ENCODE measurements at places on chromosomes 3 and 15.

- no peak for DNase-seq
These were observed 180.0 kb downstream of the CD47 start for GRCh38 chr3:107910713-107911259.

DNA sequence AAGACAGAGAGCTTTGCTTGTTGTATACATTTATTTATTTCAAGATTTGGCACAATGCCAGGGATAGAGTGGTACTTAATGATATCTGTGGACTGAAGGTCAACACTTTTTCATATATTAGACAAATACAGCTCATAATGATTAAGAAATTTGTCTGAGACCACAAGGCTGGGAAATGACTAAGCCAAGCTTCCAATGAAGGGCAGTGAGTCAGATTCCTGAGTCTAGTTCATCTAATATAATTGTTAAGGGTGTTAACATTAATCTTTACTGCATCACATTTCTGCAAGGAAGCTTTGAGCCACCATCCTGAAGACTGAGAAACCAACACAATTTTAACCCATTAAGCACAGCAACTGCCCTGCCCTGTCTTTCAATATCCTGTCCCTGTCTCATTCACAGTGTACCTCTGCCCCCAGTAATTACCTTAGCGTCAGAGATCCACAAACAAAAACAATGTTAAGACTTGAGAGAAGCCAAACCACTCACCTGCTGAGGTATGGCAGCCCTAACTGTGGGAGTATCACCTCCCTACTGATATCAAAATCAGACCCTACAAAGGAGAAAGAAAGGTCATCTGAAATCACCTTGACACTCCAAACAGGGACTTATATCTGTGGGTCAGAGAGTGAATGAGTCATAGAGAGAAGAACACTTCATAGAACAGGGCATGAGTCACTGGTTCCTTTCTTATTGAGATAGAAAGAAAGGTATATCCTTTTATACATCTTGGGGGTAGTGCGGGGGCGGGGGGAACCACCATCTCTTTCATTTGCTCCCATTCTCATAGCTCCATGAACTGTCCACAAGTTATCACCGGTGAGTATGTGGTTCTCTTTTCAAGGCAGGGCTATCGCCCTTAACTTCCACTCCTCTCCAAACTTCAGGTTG, 74.7 kb downstream of the MAGI1 start:
- peak; percentile 97 for DNase-seq

- DNase-seq = peak; percentile 48
These were observed 48.5 kb downstream of the EFHB start for GRCh38 chr3:19885468-19885867.

DNA sequence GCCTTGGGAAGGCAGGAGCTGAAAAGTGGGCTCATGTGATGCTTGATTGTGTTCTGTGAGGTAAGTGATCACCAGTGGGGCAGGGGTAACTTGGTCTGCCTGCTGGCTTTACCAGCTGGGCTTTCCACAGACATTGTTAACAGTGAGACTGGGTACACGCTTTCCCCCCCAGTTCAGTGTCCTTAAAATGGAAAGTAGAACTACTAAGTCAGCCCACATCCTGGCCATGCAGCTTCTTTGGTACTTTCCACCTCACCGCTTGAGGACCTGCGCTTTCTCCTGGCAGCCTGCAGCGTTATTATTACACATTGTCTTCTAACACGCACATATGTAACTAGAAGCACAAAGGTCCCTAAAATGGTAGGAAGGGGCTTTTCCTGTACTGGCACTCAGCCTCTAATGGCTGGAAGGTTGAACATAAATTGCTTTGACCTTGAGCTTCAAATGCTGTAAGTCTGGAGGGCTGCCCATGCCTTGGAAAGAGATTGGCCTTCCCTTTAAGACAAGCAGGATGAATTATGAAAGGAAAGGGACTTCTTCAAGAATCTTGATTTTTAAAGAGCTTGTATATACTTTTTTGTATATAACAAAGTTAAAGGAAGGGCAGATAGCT, 216.1 kb upstream of the ROPN1 start:
- DNase-seq = no peak

- DNase-seq = no peak
These were observed 131.1 kb upstream of the PPP2R3A start for GRCh38 chr3:135834465-135834864.

DNA sequence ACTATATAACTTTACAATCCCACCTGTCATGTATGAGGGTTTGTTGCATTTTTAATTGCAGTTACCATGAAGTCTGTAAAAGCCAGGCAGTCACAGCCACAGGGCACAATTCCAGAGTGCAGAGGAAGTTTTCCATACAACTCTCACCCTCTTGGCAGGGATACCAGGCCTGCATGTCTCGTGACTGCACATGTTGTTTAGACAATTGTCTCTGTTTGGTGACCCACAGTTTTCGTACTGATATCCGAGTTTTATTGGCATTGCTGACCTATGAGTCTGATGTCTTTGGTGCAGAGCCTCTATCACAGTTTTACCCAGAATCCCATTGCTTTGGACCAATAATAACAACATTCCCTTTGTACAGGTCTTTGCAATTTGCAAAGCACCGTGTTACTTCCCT, 24.9 kb upstream of the MYZAP start:
- DNase-seq = no peak

- DNase-seq = no peak
These were observed 163.3 kb downstream of the MEX3B start for GRCh38 chr15:81882504-81882903.

GRCh38 chr15:44029003-44029402, 166.1 kb downstream of the FRMD5 start:
- peak; percentile 22 for DNase-seq

GRCh38 chr3:143464850-143465249, 345.3 kb downstream of the CHST2 start:
- DNase-seq = peak; percentile 33

DNA sequence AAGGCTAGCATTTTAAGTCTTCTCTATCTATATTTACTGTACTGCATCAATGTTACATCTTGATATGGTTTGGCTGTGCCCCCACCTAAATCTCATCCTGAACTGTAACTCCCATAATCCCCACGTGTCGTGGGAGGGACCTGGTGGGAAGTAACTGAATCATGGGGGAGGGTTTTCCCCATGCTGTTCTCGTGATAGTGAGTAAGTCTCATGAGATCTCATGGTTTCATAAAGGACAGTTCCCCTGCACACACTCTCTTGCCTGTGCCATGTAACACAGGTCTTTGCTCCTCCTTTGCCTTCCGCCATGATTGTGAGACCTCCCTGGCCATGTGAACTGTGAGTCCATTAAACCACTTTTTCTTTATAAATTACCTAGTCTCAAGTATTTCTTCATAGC, 161.5 kb downstream of the TBC1D5 start:
- DNase-seq = no peak

DNA sequence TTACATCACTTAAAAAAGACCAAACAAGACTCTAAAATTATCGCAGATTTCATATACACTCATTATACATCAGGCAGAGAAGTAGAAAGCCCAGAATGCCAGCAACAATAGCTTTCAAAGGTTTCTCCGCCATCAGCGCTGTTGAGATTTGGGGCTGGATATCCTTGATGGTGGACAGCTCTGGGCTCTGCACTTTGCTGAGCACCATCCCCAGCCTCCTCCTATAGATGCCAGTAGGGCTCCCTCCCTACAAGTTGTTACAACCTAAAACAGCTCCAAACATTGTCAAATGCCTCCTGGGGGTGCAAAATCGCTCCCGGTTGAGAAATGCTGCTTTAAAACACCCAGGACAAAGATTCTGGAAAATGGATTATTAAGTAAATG, 73.5 kb downstream of the ATP10A start:
- no peak for DNase-seq

DNA sequence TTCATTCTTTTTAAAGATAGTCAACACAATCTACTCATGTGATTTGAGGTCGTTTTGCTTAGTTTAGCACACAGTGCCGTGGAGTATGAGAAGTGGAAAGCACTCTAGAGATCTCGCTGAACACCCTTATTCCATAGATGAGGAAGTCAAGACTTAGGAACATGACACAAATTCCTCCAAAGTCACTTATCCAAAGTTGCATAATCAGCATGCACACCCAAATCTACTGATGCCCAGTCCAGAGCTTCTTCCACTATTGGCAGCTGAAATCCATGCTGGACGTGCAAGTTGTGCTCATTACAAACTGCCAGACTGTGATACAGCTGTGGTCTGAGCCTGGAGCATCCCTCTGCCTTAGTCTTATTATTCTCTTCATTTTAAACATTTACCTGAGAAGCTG, 83.5 kb upstream of the ZNF280D start:
- no peak for DNase-seq

DNA sequence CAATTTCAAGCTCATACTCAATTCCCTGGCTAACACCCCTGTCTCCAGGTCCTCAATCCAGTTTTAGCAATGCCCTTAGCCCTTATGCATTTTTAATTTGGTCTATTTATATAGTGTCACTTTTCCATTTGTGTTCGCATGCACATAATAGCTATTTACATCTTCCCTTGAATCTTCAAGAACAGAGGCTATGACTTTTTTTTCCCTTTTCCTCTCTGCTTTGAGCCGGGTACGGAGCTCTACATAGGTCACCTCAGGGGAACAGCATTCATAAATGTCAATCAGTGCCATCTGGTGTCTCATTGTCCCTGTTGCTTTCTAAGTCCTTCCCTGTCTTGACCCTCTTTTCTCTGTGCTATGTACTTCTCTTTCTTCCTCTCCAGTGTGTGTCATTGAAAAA, 26.5 kb upstream of the ACTC1 start:
- DNase-seq = no peak

DNA sequence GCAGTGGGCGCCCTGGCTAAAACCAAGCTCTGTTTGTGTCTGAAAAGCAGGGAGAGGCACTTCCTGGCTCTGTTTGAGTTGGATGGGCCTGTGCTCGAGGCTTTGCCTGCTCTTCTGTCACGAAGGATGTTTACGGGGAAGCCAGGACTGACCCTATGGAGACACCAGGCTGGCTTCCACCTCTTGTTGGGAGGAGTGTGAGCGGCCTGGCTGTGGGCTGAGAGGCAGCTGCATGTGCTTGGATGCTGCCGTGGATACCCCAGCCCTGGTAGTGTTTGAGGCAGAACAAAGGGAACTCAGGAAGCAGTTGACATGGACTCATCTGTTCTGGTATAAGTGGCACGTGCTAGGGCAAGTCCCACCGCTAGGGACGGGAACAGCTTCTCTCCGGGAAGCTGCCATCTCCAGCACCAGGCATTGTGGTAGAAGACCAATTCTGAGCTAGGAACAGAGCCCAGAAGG, 17.6 kb upstream of the SLC41A3 start:
- no peak for DNase-seq

- DNase-seq = no peak
These were observed 118.5 kb downstream of the TLE3 start for GRCh38 chr15:69979262-69979661.

All from fibroblast of skin of right biceps (primary cell).